ENCODE measurements at places on chromosomes 13 and 19. TPM values are rescaled to one million over a fixed set of nuclear protein-coding genes. Genes with fewer than 3 reads are reported as not detected.
A peak's percentile ranks its signal among the peaks of the same experiment; 100 is the strongest.

Gene ZNF681
- not detected for total RNA-seq

Gene CYP2A6
- 0.57 TPM for total RNA-seq

Gene PCDH20
- total RNA-seq = not detected

Gene ATP8A2
- total RNA-seq = not detected

Gene INAFM1
- total RNA-seq = 22.9 TPM

Gene ZNF439
- not detected for total RNA-seq

Gene CD33
- 3.1 TPM for total RNA-seq

DNA sequence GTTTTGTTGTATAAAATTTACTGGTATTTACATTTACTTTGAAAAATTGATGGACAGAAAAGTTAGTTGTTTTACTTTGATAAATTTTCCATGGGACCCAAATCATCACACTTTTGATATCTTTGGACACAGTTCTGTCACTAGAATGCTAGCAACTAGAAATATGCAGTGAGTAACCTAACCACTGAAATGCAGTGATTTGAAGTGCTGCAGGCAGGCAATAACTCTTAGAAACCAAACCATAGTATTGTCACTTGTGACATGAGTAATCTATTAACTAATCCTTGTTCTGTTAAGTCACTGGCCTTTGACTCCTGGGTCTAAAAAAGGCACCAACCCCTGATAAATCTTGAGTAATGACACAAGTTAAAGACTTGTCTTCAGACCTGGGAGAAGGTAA lies 620.0 kb upstream of the ATXN8OS start:
- no peaks in the 10 kb centered on the region for H3K36me3 ChIP-seq
- H3K4me1 ChIP-seq = no peaks in the 10 kb centered on the region
- H3K27ac ChIP-seq = no peak overlapping the region
- no peak overlapping the region for H3K4me3 ChIP-seq
- no peak for DNase-seq

DNA sequence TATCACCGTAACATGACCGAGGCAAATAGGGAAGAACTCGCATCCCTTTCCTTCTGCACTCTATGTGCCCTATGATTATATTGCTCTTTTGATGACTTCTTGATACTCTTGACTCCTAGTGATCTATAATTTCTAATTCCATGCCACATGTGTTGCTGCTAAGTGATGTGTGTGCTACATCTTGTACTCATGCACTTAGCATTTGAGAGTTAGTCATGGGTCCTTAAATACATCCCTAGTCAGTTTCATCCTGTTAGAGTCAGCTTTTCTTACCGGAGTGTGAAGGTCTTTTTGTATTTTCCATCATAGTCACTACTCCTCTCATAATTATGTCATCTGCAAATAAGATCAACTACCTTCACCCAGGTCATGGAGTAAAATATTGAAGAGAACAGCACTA lies 30.2 kb downstream of the RXFP2 start:
- H3K36me3 ChIP-seq = no peaks in the 10 kb centered on the region
- H3K27me3 ChIP-seq = peaks cover 95% of the 10 kb centered on the region
- H3K4me3 ChIP-seq = no peak overlapping the region
- no peak for DNase-seq

DNA sequence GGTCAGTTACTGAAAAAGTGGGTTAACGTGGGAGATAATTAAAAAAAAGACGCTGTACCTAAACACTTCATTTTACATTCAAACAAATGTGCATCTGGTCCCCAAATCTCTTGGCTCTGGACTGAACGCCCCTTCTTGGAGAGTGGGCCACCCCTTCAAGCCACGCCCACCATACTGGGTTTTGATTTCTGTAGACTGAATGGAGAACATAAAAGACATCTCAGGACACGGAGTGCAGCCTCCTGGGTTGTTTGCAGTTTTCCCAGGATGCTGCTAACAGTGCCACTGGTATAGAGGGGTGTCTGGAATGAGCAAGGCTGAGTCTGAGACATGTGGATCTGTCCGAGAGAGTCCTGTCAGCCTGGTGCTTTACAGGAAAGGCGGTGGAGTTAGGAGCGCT lies 10.6 kb downstream of the TFDP1 start:
- H3K36me3 ChIP-seq = peaks cover 57% of the 10 kb centered on the region
- no peak for DNase-seq
- no peaks in the 10 kb centered on the region for H3K27me3 ChIP-seq
- H3K27ac ChIP-seq = no peak overlapping the region
- H3K4me3 ChIP-seq = no peak overlapping the region

- H3K4me1 ChIP-seq = peaks cover 34% of the 10 kb centered on the region
- H3K36me3 ChIP-seq = no peaks in the 10 kb centered on the region
- no peak overlapping the region for H3K27ac ChIP-seq
- no peak overlapping the region for H3K4me3 ChIP-seq
Measured at GRCh38 chr13:21014502-21015170, 46.8 kb downstream of the LATS2 start.

DNA sequence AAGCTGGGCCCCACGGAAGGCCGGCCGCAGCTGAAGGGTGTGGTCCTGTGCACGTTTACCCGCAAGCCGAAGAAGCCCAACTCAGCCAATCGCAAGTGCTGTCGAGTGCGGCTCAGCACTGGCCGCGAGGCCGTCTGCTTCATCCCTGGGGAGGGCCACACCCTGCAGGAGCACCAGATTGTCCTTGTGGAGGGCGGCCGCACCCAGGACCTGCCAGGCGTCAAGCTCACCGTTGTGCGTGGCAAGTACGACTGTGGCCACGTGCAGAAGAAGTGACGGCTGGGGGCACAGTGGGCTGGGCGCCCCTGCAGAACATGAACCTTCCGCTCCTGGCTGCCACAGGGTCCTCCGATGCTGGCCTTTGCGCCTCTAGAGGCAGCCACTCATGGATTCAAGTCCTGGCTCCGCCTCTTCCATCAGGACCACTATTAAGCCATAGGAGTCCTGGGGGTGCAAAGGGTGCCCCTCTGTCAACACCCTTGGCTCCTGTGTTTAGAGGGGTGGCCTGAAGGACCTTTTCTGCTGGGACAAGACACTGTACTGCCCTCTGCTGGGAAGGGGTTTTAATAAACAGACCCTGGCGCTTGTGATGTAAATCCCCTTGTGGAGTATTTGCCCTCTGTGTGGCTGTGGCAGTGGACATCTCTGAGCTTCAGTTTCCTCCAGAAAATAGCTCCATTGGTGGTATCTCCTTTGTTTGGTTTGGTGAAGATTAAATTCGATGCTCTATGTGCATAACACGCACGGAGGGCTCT lies 1.9 kb downstream of the MRPS12 start:
- no peaks in the 10 kb centered on the region for H3K27me3 ChIP-seq
- peak overlapping the region; percentile 98 for H3K4me3 ChIP-seq
- peak overlapping the region; percentile 21 for H3K27ac ChIP-seq
- H3K4me1 ChIP-seq = peaks cover 20% of the 10 kb centered on the region
- DNase-seq = peak; percentile 26
- peaks cover 7% of the 10 kb centered on the region for H3K36me3 ChIP-seq

DNA sequence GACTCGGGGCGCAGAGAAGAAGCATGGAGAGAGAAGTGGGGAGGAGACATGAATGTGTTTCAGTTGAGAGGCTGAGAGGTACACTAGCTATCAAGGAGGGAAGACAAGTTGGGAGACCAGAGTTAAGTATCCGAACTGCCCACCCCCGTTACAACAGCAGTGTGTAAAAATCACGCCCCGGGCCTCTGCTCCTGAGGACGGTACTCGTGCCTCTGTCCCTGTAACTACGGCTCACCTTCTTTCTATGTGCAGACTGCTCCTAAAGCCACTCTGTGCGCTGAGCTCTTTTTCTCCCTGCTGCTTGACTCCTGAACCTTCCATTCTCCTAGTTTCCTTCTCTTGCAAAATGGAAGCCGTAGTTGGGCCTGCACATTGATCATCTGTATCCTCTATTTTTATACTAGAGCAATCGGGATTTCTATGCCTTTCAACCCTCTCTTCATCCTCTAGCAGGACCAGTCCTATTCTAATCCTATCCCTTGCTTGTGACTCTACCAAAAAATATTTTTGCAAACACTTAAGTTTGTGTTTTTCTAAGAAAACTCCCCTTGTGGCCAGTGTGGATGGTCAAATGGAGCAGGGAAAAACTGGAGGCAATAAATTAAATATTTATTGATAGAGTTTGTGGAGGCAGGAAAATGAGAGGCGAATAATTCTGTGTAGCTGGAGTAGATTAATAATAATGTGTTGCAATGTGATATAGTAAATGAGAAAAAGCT lies 569 bp downstream of the POLR1D start:
- DNase-seq = no peak
- H3K27me3 ChIP-seq = no peaks in the 10 kb centered on the region
- peak overlapping the region; percentile 99 for H3K27ac ChIP-seq
- peaks cover 23% of the 10 kb centered on the region for H3K4me1 ChIP-seq

DNA sequence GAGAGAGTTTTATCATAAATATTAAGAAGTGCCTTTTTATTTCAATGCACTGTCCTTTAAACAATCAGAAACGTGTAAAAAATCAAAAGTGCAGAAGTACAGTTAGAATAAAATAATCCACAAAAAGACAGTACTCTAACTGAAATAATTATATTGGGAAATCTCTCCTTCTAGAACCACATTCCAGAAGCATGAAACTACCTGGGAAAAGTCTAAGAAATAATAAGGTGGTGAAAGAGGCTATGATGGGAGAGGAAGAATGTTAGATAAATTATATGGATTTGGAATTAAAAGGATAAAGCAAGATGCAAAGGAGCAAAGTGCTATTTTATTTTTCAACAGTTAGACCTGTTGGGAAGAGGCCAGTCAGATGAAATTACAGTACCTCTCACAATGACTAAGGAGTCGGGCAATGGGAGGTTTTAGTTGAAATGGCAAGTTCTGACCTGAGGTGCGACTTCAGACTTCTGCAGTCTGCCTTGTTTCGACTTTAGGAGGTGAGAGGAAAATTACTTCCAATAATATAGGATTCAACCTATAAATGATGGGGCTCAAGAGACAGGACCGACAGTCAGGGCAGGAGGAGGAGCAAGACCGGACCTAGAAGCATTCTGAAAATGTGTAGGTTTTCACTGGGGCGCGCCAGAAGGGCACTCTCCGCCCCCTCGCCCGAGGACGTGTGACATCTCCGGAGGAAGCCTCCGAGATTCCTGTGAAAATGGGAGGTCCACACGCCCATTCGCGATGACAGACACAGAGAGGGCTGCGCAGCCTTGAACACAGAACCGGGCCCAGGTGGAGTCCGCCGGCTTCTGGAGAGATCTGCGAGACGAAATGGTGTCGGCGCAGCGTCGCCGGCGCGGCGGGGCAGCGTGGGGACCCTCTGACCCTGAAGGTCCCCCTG lies 717 bp downstream of the SPRYD7 start:
- peak overlapping the region; percentile 80 for H3K27ac ChIP-seq
- no peaks in the 10 kb centered on the region for H3K27me3 ChIP-seq
- H3K36me3 ChIP-seq = no peaks in the 10 kb centered on the region

DNA sequence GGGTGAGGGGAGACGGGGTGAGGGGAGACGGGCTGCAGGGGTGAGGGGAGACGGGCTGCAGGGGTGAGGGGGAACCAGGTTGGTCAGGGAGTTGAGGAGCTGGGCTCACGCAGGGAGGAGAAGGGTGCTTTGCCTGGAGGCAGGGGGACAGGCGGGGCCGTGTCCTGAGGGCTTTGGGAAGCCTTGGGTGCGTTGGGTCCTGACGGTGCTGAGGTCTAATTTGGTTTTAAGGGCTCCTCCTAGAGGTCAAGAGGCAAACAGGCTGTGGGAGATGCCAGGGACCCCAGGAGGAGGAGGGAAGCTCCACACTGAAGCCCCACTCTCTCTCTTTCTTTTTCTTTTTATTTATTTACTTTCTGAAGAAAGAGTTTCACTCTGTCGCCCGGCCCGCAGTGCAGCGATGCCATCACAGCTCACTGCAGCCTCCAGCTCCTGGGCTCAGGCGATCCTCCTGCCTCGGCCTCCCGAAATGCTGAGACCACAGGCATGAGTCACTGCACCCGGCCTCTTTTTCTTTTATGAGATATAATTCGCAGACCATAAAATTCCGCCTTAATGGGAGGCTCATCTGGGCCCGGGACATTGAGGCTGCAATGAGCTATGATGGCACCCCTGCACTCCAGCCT lies 9.3 kb upstream of the MISP start:
- H3K27me3 ChIP-seq = no peaks in the 10 kb centered on the region
- H3K4me1 ChIP-seq = no peaks in the 10 kb centered on the region
- H3K27ac ChIP-seq = no peak overlapping the region
- H3K4me3 ChIP-seq = no peak overlapping the region

GRCh38 chr19:54554896-54555295 lies 18.7 kb upstream of the LILRA2 start:
- H3K36me3 ChIP-seq = no peaks in the 10 kb centered on the region
- DNase-seq = no peak
- H3K4me3 ChIP-seq = no peak overlapping the region
- peaks cover 14% of the 10 kb centered on the region for H3K27me3 ChIP-seq
- H3K27ac ChIP-seq = no peak overlapping the region

DNA sequence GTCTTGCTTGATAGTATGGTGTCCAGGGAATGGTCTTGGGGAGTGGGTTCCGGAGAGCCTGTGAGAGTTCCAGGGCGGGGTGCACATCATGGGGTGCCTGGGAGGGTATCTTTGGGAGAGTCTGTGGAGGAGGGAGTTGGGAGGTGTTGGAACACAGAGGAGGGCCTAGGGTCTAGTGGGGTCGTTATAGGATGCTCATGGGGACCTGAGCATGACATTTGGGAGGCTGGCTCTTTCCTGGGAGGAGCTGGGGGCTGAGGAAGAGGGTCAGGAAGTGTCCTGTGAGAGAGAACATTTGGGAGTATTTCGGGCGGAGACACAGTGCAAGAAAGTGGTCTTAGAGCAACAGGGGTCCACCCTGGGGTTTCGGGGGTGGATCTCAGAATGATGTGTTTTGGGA lies 2.7 kb downstream of the ACTL9 start:
- no peak overlapping the region for H3K27ac ChIP-seq
- H3K4me3 ChIP-seq = no peak overlapping the region
- H3K27me3 ChIP-seq = peaks cover 13% of the 10 kb centered on the region
- H3K36me3 ChIP-seq = no peaks in the 10 kb centered on the region

- peaks cover 8% of the 10 kb centered on the region for H3K36me3 ChIP-seq
- H3K27me3 ChIP-seq = no peaks in the 10 kb centered on the region
- DNase-seq = no peak
- peak overlapping the region; percentile 55 for H3K4me3 ChIP-seq
- peak overlapping the region; percentile 58 for H3K27ac ChIP-seq
Measured at GRCh38 chr19:57803265-57803593, 11.5 kb downstream of the ZNF552 start.

DNA sequence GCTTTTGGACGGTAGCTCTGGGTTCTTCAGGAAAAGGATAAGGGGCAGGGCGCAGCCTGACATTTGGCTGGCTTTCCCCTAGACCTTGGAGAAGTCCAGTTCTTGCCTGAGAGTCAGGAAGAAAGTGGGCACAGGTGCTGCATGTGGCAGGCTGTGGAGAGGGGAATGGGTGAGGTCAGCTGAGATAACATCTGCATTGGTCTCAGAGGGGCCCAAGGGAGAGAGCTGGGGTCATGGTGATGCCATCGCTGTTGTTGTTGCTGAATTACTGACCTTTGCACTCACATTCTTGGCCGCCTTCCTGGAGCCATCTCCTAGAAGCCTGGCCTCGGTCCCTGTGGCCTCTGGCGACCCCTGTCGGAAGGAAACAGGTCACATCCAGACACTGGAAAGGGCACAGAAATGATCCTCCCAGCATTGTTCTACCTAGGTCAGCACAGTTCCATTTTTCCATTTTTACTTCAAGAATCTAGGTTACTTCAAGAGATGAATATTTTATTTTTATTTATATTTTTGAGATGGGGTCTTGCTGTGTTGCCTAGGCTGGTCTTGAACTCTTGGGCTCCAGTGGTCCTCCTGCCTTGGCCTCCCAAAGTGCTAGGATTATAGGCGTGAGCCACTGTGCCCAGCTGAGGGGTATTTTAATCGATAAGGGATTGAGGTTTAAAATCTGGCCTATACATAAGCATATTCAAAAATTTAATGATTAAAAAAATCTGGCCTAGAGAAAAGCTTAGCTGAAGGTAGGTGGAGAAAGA lies 6.5 kb upstream of the LIPE start:
- H3K36me3 ChIP-seq = no peaks in the 10 kb centered on the region
- DNase-seq = no peak
- no peaks in the 10 kb centered on the region for H3K27me3 ChIP-seq
- H3K4me3 ChIP-seq = no peak overlapping the region

Measured in HCT116 (cell line).